ENCODE measurements at places on chromosomes 6 and 20.

DNA sequence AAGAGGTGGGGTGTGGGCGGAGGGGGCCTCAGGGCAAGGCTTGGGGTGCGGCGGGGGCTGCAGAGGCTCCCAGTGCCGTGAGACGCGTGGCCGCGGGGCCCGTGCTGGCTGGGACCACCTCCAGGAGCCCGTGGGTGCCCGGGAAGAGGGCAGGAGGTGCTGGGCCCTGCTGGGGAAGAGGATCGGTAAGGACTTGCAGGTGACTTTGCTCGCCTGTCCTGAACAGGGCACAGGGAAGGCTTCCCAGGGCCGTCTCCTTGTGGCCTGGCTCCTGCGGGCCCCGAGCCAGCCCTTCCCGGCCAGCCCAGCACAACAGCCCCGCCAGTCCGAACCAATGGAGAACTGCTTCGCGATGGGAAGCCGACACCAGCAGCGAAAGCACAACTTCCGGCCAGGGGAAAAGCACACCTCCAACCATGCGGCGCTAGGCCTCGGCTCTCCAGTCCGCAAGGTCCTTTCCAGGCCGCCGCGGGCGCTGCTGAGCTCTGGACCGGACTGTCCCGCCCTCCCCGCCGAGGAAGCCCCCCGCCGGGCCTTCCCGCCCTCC lies 32.3 kb downstream of the IRF4 start:
- no peak for DNase-seq

DNA sequence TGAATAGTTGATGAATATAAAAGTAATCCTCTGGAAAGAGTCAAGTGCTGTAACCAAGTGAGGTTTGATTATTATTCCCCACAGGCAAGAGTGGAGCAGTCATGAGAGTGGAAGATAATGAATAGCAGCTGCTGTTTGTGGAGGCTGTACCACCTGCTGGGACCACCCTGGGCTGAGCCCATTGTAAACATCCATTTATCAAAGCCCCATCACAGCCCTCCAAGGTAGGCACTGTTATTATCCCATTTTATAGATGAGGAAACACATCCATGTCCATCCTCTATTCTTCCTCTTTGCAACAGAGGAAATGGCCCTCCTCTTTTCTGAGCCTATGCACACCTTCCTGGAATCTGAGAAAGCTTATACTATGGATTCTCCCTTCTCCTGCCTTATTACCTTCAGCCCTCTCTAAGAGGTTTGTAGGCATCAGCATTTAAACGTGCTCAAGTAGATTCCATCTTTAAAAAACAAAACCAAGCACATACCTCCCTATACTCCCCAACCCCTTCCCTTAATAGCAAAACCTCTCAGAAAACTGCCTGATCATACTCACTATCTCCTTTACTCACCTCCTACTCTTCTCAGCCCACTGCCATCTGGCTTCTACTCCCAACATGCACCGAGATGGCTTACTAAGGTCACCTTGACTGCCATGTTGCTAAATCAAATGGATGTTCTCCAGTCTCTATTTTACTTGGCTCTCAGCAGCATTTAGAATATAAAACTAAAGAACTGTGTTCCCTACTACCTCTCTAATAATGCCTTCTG lies 37.1 kb downstream of the CDH22 start:
- DNase-seq = no peak

- DNase-seq = no peak
These were observed 51.3 kb downstream of the ZNF831 start for GRCh38 chr20:59214606-59215547.

DNA sequence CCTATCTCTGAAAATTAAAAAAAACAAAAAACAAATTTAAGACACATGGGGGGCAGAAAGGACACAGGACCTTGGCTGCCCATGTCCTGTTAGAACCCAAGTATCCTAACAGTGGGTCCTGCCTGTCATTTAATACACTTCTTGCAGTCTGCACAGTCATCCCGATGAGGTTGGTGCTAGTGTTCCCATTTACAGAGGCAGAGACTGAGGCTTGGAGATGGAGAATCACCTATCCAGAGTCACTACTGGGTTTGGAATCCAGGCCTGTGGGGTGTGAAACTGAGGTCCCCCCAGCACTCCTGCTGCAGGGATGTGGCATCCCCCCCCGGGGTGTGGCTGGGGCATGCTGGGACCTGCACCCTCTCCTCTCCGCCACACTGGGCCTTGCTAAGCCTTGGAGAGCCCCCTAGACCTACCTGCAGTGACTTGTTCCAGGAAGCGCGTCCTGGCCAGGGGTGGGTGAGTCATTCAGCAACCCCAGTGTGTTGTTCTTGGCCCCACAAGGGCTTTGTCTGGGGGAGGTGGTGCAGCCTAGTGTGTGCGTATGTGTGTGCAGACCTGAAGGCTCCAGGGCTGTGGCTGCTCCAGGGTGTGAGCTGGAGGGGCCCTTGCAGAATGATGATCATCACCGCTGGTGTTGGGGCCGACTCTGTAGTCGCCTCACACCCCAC lies 49.7 kb downstream of the BCAS4 start:
- peak; percentile 4 for DNase-seq

DNA sequence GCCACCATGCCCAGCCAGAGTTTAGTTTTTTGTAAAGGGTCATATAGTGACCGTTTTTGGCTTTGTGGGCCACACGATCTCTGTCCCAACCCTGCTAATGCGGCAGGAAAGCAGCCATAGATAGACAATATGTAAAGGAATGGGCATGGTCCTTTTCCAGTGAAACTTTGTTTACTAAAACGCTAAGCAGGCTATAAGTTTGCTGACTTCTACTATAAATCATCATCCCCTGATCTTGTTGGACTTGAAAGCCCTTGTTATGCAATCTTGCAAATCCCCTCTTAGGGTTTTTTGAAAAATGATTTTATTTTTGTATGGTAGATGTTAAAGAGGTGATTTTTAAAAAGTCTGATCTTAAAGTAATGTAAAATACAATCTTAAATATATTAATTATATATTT lies 63.6 kb downstream of the CBFA2T2 start:
- DNase-seq = no peak

- DNase-seq = no peak
These were observed 7.8 kb downstream of the ADTRP start for GRCh38 chr6:11770546-11771466.

DNA sequence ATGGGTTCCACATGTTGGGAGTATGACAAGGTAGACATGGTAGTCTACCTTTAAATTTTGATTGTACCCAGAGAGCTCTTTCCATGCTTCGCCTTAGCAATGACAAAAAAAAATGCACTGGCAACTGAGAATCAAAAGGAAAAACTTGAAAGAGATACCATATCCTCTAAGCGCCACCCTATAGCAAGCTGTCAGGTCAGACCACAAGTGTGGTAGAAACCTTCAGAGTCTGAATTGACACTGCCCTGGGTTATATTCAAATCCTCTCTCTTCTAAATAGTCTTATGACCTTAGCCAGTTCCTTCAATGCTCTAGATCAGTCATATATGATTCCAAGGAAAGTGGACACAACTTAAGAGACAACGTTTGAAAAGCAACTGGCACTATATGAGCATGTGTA lies 45.6 kb upstream of the SMLR1 start:
- DNase-seq = no peak

GRCh38 chr20:50416269-50417022 lies 93.7 kb upstream of the PTPN1 start:
- DNase-seq = no peak

DNA sequence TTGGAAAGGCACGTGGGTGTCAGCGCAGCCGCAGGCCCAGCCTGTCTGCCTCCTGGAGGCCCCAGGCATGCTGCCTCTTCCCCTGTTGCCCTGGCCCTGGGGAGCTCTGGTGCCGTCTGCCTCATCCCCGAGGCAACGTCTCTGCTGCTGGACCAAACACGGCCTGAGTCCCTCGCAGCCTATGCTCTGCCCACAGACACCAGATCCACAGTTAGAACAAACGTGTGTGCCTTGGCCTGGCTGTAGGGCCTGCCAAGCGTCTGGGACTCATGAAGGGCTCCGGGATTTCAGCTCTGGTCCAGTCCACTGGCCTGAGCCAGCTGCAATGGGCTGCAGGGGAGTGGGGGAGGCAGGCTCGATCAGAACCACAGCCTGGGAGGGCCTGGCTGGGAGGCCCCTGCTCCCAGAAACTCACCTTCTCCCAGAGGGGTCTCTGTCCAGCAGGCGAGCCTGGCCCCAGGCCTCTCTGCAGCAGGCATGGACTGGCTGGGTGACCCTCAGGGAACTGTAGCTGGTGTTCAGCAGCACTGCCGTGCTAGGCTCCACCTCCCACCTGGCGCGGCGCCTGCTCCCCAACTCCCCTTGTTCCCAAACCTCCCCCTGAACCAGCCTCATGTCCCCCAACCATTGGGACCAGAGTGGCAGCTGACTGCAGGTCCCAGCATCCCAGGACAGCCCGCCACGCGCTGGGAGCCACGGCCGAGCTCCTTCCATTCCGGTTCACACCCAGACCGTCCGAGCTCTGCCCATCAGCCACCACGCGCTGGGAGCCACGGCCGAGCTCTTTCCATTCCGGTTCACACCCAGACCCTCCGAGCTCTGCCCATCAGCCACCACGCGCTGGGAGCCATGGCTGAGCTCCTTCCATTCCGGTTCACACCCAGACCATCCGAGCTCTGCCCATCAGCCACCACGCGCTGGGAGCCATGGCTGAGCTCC lies 197.0 kb downstream of the DLL1 start:
- no peak for DNase-seq

GRCh38 chr20:47334022-47334551 lies 22.4 kb downstream of the ZMYND8 start:
- DNase-seq = no peak

DNA sequence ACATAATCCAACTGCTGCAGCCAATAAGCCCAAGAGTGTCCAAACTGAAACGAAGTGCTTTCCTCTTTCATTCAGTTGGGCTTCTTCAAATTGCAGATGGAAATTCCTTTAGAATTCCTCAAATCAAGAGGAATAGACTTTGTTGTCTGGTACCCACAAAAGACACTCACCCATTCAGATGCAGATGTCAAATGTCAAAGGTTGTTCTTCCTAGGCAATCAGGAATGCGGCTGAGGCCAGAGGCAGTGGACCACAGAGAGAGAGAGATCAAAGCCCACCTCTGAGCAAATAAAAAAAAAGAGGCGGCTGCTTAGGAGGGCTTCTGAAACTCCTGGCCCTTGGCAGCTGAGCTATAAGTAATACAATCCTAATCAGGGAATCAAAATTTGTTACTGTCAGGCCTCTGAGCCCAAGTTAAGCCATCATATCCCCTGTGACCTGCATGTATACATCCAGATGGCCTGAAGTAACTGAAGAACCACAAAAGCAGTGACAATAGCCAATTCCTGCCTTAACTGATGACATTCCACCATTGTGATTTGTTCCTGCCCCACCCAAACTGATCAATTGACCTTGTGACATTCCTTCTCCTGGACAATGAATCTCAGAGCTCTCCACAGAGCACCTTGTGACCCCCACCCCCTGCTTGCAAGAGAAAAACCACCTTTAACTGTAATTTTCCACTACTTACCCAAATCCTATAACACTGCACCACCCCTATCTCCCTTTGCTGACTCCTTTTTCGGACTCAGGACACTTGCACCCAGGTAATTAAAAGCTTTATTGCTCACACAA lies 303.0 kb upstream of the GJE1 start:
- DNase-seq = no peak

- DNase-seq = no peak
These were observed 49.4 kb downstream of the DTD1 start for GRCh38 chr20:18637224-18637623.

GRCh38 chr6:90095788-90096187 lies 200.9 kb downstream of the BACH2 start:
- no peak for DNase-seq

DNA sequence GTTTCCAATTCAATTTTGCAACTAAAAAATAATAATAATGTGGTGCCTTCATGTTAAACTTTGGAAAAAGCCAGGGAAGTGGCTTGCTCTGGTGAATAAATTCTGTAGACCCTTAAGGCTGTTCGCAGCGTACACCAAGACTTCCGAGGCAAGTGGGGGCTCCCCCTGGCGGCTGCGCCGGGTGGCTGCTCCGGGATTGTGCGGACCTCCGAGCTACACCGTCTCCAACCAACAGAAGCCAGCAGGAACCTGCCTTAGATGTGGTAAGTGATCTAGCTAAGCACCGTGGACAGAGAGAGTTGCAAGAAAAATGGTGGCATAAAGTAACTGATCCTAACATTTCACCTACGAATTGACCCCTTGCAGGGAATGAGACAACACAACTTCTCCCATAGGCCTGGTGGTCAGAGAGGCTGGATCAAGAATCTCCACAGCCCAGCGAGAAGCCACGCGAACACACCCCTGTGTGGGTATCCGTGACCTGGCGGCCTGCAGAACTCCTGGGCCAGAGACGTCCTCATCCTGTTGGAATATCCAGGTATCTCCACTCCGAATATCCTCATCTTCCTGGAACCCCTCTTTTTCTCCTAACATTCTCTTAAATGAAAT lies 69.6 kb downstream of the TBXT start:
- peak; percentile 70 for DNase-seq

GRCh38 chr6:105990151-105990550 lies 96.0 kb upstream of the PRDM1 start:
- peak; percentile 40 for DNase-seq

GRCh38 chr6:111894272-111894671 lies 21.0 kb upstream of the FYN start:
- DNase-seq = no peak

DNA sequence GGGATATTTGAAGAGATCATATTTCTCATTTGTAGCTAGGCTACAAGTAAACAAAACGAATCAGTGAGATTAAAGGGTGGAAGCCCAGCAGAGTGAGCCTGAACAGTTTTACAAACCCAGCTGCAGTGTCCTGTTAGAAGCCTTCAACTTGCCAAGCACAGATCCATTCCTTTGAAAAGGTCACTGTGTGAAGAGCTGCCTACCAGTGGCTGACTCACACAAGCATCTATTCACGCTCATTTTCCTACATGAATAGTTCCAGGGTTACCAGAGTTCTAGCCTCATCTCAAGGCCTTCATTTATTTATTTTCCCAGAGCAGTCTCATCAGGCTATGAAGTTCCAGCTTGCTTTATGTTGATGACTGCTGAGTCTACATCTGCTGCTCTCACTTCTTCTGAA lies 25.7 kb upstream of the MLIP start:
- no peak for DNase-seq

DNA sequence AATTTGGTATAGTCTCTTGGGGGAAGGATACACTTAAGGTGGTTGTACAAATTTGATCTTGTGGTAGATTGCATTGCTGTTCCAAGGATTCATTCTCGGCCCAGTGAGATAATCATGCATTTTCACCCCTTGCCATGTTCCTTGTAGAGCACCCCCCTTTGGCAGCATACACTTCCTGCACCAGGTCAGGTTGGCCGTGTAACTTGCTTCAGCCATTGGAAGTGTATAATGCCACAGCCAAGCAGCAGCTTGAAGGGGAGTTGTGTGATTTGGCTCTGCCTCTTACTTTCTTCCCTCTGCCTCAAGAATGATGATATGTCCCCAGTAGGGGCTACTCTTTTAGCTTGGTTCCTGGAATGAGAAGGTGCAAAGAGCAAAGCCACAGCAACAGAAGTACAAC lies 21.9 kb downstream of the CCN2 start:
- DNase-seq = no peak

GRCh38 chr20:54059691-54060364 lies 10.6 kb downstream of the BCAS1 start:
- DNase-seq = no peak

All from KBM-7 (cell line).